ENCODE measurements at places on chromosomes 2 and 18.

- H3K36me3 ChIP-seq, result no peaks in the 10 kb centered on the region
- peaks cover 10% of the 10 kb centered on the region for H3K4me1 ChIP-seq
- no peak overlapping the region for H3K4me3 ChIP-seq
- no peak for DNase-seq
Measured at GRCh38 chr2:106749823-106750222, 136.1 kb downstream of the ST6GAL2 start.

DNA sequence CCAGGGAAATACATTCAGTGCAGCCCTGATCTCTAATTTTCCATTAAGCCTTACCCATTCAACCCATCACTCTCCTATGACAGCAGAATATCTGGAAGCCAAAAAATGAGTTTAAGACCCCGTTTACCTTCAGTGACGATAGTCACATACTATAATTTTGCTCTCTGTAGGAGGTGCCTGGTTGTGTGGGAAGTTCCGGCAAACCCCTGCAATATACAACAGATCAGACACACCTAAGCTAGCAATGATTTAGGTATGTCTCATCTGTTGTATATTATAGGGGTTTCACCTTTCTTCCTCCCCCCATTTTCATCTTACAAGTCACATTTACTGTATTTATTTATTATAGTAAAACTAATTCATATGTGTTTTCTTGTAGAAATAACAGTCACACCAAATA, 101.7 kb downstream of the DOCK10 start:
- no peaks in the 10 kb centered on the region for H3K27me3 ChIP-seq
- no peak overlapping the region for H3K27ac ChIP-seq
- no peak overlapping the region for H3K4me3 ChIP-seq
- H3K4me1 ChIP-seq, result peaks cover 6% of the 10 kb centered on the region
- no peaks in the 10 kb centered on the region for H3K36me3 ChIP-seq
- no peak for DNase-seq

GRCh38 chr2:169513094-169513493, 3.6 kb downstream of the KLHL41 start:
- no peak for DNase-seq
- peaks cover 7% of the 10 kb centered on the region for H3K36me3 ChIP-seq
- no peaks in the 10 kb centered on the region for H3K4me1 ChIP-seq
- peak overlapping the region; percentile 95 for H3K27ac ChIP-seq
- no peaks in the 10 kb centered on the region for H3K27me3 ChIP-seq
- peak overlapping the region; percentile 54 for H3K4me3 ChIP-seq

DNA sequence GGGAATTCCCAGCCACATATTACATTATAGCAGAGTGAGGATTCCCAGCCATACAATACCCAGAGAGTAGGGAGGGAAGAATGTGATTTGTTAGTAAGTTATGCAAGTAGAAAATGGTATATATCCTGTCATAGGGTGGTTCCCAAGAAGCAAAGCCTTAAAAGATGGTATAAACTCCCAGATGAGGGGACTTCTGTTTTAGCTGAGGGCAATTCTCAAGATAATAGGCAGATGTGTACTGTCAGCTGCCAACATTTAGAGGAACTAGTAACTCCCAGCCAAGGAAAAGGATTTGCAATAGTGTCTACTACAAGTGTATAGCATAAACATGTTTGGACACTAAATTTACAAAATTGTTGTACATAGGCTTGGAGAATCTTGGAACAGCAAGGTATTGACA, 86.5 kb downstream of the XDH start:
- H3K27ac ChIP-seq, result no peak overlapping the region
- no peaks in the 10 kb centered on the region for H3K36me3 ChIP-seq
- H3K4me1 ChIP-seq, result no peaks in the 10 kb centered on the region
- DNase-seq, result peak; percentile 22
- H3K27me3 ChIP-seq, result no peaks in the 10 kb centered on the region

DNA sequence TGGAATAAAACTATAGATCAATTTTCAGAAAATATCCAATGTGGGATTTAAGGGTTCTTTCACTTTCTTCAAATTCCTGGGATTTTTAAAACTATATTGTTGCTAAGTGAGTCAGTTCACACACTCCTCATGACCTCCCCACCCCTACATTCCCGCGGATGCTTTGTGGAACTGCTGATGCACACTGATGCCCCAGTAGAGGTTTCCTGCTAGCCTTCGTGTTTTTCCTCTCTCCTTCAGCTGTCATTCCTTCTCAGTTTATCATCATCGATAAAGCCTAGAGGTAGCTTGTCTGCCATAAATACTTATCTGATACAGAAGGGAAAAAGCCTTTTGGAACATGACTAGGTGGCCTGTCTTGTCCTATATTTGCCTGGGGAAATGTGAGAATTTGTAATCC, 67.4 kb upstream of the GALNT5 start:
- H3K27ac ChIP-seq, result no peak overlapping the region
- no peaks in the 10 kb centered on the region for H3K36me3 ChIP-seq
- H3K4me1 ChIP-seq, result no peaks in the 10 kb centered on the region
- H3K4me3 ChIP-seq, result no peak overlapping the region
- no peak for DNase-seq
- H3K27me3 ChIP-seq, result no peaks in the 10 kb centered on the region

GRCh38 chr2:72027426-72028161, 120.1 kb downstream of the CYP26B1 start:
- no peak overlapping the region for H3K4me3 ChIP-seq
- no peak for DNase-seq
- no peak overlapping the region for H3K27ac ChIP-seq
- no peaks in the 10 kb centered on the region for H3K4me1 ChIP-seq
- no peaks in the 10 kb centered on the region for H3K36me3 ChIP-seq

DNA sequence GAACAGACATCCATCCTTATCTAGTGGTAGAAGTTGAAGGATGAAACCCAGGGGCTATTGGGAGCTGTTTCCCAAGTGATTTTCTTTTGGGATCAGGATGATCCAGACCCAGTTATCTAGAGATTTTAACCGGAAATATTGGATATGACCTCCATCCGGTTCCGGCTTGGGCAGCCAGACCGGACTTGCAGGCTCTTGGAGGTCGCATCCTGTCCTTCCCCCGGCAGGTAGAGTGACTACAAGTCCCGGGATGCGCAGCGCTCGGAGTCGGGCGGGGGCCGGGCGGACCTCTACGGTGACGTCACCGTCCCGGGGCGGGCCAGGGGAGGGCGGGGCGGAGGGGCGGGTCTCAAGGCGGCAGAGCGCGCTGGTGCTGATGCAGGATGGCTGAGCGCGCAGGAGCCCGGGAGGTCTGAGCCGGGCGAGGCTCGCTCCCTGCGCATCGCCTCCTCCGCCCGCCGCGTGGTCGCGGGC, at the start of gene KIF5C:
TSS of gene KIF5C (plus strand) at position 360 of the 474 bp plus-strand sequence. CDS start 391 bp downstream, outside the sequence.
- H3K36me3 ChIP-seq, result no peaks in the 10 kb centered on the region
- peaks cover 16% of the 10 kb centered on the region for H3K4me1 ChIP-seq
- DNase-seq, result peak; percentile 84

DNA sequence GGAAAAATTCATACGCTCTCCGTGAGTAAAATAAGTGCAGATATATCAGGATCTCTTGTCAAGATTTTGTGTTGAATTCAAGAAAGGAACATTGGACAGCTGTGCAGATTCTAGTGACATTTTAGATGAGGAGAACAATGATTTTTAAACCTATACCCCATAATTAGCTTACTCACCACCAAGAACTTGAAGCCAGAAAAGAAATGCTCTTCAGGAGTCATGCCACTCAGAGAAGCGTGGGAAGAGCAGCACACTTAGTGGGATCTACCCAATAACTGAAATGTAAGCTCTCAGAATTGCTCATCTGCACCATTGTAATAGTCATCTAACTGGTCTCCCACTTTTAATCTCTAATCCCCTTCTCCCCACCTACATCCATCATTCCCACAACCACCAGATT, 9.2 kb upstream of the ERMN start:
- DNase-seq, result no peak
- no peak overlapping the region for H3K27ac ChIP-seq
- H3K4me1 ChIP-seq, result no peaks in the 10 kb centered on the region
- no peaks in the 10 kb centered on the region for H3K27me3 ChIP-seq

DNA sequence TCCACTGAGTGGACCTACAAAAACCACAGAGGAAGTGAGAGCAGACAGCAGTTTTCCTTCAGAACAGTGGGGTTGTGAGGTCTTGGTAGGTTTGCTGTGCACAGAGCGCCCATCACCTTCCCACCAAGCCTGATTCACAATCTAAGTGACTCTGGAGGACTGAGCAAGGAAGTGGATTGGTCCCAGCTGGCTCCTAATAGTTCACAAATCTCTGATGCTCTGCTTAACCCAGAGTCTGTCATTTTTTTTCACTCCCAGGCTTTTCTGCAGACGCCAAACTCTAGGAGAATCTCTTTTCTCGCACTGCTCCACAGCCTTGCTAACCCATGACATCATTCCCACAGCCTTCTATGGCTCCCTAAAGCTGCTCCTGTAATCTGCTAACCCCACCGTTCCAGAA, 280.4 kb downstream of the C1D start:
- H3K4me1 ChIP-seq, result no peaks in the 10 kb centered on the region
- no peak overlapping the region for H3K27ac ChIP-seq
- H3K36me3 ChIP-seq, result no peaks in the 10 kb centered on the region
- DNase-seq, result peak; percentile 16

DNA sequence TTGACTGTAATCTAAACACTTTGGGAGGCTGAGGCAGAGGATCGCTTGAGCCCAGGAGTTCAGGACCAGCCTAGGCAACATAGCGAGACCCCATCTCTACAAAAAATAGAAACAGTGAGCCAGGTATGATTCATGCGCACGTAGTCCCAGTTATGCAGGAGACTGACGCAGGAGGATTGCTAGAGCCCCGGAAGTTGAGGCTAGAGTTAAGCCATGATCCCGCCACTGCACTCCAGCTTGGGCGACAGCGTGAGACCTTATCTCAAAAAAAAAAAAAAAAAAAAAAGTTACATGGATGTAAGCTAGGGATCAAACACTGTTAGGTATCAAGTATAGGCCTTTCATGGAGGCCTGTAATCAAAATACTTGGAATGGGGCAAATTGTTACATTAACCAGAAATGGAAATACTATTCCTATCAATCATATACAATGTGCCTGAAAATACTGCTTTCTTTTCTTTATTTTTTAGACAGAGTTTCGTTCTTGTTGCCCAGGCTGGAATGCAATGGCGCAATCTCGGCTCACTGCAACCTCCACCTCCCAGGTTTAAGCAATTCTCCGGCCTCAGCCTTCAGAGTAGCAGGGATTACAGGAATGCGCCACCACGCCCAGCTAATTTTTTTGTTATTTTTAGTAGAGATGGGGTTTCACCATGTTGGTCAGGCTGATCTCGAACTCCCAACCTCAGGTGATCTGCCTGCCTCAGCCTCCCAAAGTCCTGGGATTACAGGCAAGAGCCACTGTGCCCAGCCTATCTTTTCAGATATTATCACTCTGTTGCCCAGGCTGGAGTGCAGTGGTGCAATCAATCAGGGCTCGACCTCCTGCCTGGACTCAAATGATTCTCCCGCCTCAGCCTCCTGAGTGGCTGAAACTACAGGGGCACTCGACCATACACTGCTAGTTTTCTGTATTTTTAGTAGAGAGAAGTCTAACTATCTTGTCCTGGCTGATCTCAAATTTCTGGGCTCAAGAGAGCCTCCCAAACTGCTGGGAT, 27.2 kb downstream of the XPO1 start:
- no peak overlapping the region for H3K4me3 ChIP-seq
- peaks cover 43% of the 10 kb centered on the region for H3K36me3 ChIP-seq
- no peak overlapping the region for H3K27ac ChIP-seq

GRCh38 chr2:238459081-238459629, 32.4 kb downstream of the ASB1 start:
- H3K4me1 ChIP-seq, result peaks cover 40% of the 10 kb centered on the region
- H3K4me3 ChIP-seq, result no peak overlapping the region
- H3K36me3 ChIP-seq, result no peaks in the 10 kb centered on the region
- DNase-seq, result peak; percentile 99
- no peaks in the 10 kb centered on the region for H3K27me3 ChIP-seq
- H3K27ac ChIP-seq, result peak overlapping the region; percentile 79

DNA sequence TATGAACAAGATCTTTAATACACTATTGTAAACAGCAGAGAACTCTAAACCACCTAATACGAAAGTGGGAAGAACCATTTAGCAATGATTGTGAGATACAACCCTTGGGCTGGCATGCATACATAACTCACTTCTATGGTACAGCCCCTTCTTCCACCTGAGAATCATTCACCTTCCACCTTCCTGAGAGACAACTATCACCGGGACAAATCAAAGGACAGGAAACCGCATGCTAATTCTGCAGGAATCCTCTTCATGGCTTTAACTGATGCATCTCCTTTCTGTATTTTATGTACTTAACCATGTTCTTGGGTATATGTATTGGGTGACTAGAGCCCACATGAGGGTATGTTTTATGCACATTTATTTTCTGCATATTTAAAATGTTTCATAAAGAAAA, 123.2 kb downstream of the TRABD2A start:
- no peaks in the 10 kb centered on the region for H3K27me3 ChIP-seq
- H3K4me3 ChIP-seq, result no peak overlapping the region
- DNase-seq, result no peak
- H3K4me1 ChIP-seq, result no peaks in the 10 kb centered on the region
- no peak overlapping the region for H3K27ac ChIP-seq

DNA sequence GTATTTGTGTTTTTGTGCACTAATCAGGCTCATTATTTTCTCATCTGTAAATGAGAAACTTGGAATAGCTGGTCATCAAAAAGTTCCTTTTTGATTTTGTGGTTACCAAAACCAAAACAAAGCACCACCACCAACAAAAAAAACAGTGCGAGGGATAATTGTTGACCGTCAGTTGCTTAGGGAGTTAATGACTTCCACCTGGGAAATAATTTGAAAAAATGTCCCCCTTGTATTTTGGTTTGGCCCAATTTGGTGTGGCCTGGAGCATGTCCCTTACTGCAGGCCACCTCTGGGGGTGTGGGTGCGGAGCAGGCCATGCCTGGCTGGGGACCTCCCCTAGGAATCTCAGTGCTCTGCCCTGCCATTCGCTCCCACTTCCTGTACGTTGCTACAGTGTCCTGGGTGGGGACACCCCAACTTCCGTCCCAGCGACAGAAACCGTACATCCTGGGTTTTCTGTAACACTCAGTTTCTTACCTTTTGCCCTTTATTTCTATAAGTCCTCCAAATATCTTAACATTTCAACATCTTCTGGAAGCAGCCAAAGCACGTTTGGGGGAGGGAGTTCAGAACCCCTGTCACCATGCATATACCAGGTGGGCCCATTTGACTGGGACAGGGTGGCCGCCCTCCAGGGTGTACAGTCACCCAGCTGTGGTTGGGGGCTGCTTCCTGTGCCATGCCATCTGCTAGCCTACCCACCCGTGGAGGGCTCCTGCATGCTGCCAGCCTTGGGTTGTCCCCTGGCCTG, 31.3 kb downstream of the NCK2 start:
- peaks cover 6% of the 10 kb centered on the region for H3K36me3 ChIP-seq
- peaks cover 71% of the 10 kb centered on the region for H3K4me1 ChIP-seq
- peak overlapping the region; percentile 77 for H3K27ac ChIP-seq
- no peaks in the 10 kb centered on the region for H3K27me3 ChIP-seq

DNA sequence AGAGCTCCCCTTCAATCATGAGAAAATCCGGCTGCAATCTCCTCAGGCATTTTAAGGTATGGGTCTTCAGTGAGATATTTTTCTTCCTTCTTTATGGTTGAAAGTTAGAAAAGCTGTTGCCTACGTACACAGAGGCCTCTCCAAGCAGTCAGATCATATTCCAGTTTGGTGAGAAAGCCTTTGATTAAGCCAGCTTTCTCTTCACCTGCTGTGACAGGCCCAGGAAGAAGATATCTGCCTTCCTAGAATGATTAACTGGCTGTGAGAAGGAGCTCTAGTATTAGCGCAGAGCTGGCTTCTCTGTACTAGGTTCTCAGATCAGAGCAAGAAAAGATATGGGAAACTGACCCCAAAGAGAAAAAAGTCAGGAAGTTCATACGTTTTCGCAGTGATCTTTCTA, 585.0 kb upstream of the CHAC2 start:
- no peaks in the 10 kb centered on the region for H3K4me1 ChIP-seq
- H3K36me3 ChIP-seq, result no peaks in the 10 kb centered on the region
- H3K27me3 ChIP-seq, result no peaks in the 10 kb centered on the region
- DNase-seq, result no peak
